ENCODE measurements at places on chromosomes 1 and 21.

DNA sequence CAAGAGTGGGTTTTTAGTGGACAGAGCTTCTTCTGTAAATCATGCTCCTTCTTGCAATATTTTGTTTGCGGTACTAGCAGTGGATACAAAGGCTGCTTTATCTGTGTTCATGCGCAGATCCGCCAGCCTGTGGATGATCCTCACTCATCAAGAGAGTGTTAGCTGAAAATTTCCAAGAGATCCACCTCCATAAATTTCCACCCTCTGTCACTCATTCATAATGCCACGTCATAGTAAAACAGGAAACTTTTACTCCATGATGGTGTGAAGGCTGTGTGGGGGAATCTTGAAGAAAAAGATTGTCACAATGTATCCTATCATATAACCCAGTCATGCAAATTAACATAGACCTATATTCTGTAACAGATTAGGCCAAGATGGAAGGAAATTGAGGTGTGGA lies 4.4 kb upstream of the MAPKAPK2 start:
- no peak for DNase-seq

GRCh38 chr1:65449214-65449823 lies 28.9 kb downstream of the LEPR start:
- no peak for DNase-seq

- DNase-seq: no peak
These were observed 14.4 kb downstream of the RALGPS2 start for GRCh38 chr1:178739285-178740045.

DNA sequence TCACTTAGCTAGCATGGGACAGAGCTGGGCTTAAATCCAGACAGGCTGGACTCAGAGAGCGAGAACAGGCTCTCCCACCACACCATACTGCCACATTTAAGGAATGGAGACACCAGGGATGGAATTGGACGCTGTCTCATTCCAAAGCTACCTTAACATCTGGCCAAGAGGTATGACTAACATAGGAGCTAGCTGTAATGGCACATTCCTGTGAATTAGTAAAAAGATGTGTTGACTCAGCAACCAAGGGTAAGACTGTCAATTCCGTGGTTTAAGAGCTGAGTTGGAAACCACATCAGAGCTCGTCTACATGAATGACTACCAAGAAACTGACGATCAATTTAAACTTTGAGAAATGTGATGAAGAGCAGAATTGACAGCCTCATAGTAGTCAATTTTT lies 8.3 kb upstream of the TNFRSF9 start:
- DNase-seq: no peak

GRCh38 chr1:223860051-223860622 lies 14.4 kb upstream of the TP53BP2 start:
- DNase-seq: no peak

GRCh38 chr1:49166031-49166430 lies 389.3 kb upstream of the BEND5 start:
- no peak for DNase-seq

DNA sequence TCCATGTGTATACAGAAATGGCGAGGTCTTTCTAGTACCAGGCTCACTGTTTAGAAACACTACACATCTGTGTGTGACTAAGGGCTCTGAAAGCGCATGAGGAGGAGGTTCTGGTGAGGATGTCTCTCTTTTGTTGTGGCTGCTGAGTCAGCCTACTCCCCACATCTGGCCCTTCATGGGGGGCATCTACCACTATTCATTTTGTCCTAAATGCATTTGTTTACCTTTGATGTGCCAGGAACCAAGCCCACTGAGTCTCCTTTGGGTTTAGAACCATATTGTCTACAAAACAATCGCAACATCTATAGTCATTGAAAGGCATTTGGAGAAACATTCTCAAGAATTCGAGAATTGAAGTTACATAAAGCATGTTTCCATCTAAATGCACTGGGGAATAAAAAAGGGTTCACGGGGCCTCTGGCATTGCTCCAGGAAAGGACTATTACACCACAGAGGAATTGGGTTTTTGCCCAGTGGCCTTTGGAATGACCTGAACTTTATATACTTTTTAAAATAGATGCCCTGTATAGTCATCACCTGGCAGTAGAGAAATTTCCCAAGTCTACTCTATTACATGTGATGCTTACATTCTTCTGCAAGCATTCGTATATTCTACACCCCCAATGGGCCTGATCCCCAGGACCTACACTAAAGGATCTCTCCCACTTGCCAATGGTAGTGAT lies 35.1 kb upstream of the ADORA3 start:
- DNase-seq: no peak
